ENCODE measurements at places on chromosomes 1 and 21. TPM values are rescaled to one million over a fixed set of nuclear protein-coding genes. Genes with fewer than 3 reads are reported as not detected.

Gene PLA2G2A
- polyA plus RNA-seq, result 0.84 TPM

Gene AADACL3
- not detected for polyA plus RNA-seq

Gene GJA9
- 0.41 TPM for polyA plus RNA-seq

Gene NSL1
- polyA plus RNA-seq, result 41.3 TPM

DNA sequence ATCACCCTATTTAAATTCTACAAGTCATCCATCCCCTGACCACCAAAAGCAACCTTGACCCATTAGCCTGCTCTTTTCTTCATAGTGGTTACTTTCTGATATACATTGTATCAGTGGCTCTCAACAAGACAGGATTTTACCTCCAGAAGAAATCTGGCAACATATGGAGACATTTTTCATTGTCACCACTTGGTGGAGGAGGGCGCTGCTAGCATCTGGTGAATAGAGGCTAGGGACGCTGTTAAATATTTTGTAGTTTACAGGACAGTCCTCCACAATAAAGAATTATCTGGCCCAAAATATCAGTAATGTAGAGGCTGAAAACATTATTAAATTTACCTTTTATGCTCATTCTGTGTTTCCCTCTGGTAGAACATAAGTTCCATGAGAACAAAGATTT lies 6.1 kb downstream of the HSPA13 start:
- no peak for DNase-seq

Gene CBS
- polyA plus RNA-seq, result 5.3 TPM

GRCh38 chr1:19315378-19316198 lies 3.5 kb downstream of the SLC66A1 start:
- DNase-seq, result no peak

DNA sequence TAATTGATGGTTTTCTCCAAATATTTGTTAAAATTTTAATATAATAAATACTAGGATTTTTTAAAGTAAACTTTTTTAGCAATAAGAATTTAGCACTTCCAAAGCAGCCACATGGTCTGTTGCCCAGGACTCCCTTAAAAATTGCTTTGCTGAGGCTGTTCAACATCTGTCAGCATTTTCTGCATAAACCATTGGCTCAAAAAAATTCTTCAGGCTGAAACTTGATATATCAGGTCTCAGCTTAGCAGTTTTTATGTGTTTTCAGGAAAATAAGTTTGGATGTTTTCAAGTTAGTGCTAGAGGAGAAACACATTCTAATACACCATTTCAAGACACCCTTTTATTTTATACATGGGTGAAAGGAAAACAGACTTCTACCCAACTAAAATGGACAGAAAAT lies 69.1 kb upstream of the C1orf105 start:
- no peak for DNase-seq

- DNase-seq, result no peak
Measured at GRCh38 chr1:37308031-37308960, 166.1 kb upstream of the ZC3H12A start.

DNA sequence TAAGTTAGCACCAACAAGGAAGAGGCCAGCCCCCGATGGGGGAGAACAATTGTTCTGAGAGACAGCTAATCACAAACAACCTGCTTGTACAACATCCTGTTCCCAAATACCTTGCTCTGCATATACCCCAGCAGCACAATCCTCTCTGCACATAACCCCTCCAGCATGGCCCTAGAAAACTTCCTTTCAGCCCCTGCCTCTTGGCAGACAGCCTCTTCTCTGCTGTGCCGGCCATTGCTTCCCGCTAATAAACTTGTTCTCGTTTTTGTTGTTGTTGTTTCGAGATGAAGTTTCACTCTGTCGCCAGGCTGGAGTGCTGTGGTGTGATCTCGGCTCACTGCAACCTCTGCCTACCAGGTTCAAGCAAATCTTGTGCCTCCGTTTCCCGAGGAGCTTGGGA lies 392.7 kb downstream of the SMYD3 start:
- no peak for DNase-seq

- DNase-seq, result no peak
Measured at GRCh38 chr1:235307158-235308124, 20.5 kb downstream of the ARID4B start.

Gene CAPN2
- polyA plus RNA-seq, result 139 TPM

Gene KCND3
- polyA plus RNA-seq, result 0.32 TPM

DNA sequence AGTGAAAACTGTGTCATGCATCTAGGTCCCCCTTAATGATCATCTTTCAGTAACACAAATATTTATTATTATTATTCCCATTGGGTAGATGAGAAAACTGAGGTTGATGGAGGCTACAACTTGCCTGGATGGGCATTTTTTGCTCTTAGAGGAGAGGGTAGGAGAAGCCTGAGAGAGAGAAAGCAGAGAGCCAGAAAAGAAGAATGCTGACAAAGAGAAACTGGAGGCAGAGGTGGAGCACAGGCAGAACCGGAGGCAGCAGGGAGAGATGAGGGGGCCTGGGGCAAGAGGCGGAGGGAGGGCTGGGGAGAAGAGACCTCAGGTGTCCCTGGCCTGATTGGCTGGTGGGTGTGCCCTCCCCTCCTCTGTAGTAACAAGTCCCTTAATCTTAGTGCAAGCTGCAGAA lies 4.1 kb downstream of the BLACAT1 start:
- DNase-seq, result no peak

GRCh38 chr1:203305809-203306088 lies 430 bp downstream of the BTG2 start:
- no peak for DNase-seq

DNA sequence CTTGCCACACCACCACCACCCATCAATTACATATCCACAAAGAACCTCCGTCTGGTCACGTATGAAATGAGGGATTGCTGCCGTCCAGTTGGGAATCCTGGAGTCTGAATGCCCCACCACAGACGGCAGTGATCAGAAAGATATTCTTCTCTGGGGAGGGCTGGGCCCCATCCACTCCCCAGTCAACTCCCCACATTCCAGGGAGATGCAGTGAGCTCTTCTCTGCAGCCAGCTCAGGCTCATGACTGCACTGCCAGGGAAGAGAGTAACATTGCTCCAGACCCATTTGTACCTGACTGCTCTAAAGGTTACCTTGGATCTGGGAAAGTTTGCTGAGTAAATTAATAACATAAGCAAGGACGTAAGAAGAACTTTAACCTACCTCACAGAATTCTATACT lies 18.3 kb downstream of the DEGS1 start:
- DNase-seq, result no peak
